ENCODE measurements at places on chromosomes 6 and 20. TPM values are rescaled to one million over a fixed set of nuclear protein-coding genes. Genes with fewer than 3 reads are reported as not detected.

DNA sequence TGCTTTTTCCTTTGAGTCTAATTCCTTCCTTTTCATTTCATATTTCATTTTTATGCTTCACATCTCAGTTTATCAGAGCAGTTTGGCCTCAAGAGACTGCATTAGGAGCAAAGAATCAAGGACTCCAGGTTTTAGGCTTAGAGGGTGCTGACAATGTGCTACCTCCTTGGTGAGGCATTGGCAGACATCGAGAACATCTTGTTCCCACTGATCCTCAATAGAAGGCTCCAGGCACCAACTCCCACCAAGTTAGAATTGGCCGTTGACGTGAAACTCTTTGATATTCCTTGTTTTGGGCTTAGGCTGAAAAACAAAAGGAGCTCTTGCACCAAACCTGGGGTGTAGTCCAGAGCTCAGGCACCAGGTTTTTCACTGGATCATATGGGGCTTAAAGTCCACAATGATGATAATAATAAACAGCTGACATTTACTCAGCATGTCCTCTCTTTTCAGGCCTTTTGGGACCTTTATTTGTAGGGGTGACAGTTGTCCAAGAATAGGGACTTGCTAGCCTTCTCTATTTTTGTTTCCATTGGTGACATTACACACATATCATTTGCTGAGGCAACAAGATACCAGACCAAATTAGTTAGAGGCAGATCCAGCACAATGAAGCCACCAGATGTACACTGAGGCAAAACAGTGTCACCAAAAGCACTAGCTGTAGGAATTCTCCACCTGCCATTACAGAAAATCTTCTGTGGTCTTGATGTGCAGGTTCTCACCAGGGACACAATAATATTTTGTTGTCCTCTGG lies 81.0 kb upstream of the ENPP5 start:
- DNase-seq = no peak

Gene CCN6
- total RNA-seq = not detected

Gene PDE7B
- total RNA-seq = not detected

- DNase-seq = no peak
These were observed 192.7 kb downstream of the KHDC1L start for GRCh38 chr6:73032586-73032985.

- peak; percentile 68 for DNase-seq
These were observed 31.4 kb downstream of the PTPN1 start for GRCh38 chr20:50541606-50542041.

DNA sequence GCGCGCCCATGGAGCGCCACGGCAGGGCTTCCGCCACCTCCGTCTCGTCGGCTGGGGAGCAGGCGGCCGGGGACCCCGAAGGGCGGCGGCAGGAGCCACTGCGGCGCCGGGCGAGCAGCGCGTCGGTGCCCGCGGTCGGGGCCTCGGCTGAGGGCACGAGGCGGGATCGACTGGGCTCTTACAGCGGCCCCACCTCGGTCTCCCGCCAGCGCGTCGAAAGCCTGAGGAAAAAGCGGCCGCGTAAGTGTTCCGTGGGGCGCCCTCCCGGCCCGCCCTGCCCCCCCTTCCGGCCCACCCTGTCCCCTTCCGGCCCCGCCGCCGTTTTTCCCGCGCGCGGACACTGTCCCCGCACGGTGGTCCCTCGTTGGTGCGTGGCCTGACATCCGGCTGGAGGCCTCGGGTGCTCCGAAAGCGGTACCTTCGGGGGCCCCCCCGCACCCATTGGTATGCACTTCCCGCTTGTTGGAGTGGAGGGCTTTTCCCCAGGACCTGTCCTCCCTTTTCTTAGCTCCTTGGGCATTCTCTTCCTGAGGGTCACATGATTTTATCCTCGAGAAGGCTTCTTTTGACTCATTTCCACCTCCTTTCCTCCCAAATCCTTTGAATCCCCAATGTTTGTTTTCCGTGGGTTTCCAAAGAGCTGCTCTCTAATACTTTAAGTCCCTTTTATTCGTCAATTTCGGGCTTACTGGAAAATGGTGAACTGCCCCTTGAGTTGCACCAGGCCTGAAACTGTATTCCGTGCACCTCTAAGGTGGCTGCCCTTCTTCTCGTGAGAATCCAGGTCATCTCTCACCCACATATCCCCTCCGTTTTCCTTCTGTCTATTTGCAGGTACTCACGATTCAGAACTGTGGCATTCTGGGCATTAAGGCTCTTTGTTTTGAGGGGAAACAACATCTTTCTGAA lies 556 bp downstream of the PANK2 start:
- peak; percentile 38 for DNase-seq

GRCh38 chr6:130708338-130708737 lies 118.9 kb upstream of the SMLR1 start:
- no peak for DNase-seq

- no peak for DNase-seq
These were observed 174.0 kb downstream of the THBS2 start for GRCh38 chr6:169079650-169080049.

GRCh38 chr6:73180763-73181619 lies 44.3 kb downstream of the KHDC1L start:
- DNase-seq = peak; percentile 51

DNA sequence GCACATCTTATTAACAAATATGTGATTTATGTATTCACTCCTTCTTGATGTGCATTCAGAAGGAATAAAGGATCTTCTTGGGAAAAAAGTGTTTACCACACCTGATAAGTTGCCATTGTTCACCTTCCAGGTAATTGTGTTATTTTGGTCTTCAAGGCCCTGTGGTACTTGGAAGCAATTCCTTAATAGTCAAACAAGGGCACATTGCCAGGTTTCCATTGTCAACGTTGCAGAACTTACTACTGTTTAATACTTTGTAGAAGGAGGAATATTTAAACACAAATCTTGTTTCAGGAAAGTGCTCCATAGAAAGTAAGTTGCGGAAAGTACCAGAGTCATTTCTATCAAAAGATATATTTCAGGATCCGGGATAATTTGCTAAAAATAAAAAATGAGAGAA lies 129.5 kb upstream of the SGK1 start:
- no peak for DNase-seq

DNA sequence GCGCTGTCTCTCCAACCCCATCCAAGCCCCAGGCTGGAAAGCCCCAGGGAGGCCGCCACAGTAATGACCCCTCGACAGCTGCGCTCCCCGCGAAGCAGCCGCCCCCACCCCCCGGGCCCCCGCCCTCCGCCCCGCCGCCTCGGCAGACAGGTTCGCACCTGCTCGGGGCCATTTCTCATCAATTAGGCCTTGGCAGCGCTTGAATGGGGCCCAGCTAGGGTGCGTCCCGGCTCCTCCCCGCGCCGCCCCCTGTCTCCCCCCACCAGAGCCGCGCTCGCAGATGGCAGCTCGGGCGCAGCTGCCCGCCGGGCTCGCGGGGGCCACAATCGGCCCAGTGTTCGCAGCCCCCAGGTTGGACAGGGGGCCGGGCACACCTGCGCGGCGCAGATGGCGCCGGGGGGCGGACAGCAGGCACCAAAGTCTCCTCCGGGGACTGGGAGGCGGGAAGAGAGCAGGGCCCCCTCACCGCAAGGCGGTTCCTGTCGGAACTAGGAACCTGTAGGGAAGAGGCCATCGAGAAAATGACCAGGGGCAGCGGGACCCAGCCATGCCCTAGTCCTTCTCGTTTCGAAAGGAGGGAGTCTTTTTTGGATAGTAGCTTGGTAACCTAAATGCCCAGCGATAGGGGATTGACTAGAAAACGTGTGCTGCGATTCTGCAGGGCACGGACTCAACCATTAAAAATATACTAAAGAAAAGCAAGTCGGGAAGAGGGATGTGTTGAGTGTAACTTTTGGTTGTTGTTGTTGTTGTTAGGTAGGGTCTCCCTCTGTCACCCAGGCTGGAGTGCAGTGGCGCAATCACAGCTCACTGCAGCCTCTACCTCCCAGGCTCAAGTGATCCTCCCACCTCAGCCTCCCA lies 83.2 kb upstream of the EYA2 start:
- no peak for DNase-seq

Gene CAGE1
- total RNA-seq = 0.16 TPM

- peak; percentile 3 for DNase-seq
These were observed 746 bp upstream of the PRND start for GRCh38 chr20:4720977-4721349.

Gene HRH3
- not detected for total RNA-seq

Gene TREML1
- total RNA-seq = not detected

Gene MGME1
- total RNA-seq = 10.9 TPM

Gene ZNF165
- total RNA-seq = 4.4 TPM

Measured in HT-29 (cell line).